ENCODE measurements at places on chromosomes 1 and 21. TPM values are rescaled to one million over a fixed set of nuclear protein-coding genes. Genes with fewer than 3 reads are reported as not detected.

CYP2J2 gene
- 0.61 TPM for total RNA-seq

GPA33 gene
- not detected for total RNA-seq

OTUD3 gene
- 3.0 TPM for total RNA-seq

CFAP74 gene
- total RNA-seq: not detected

KISS1 gene
- total RNA-seq: 12.4 TPM

C4BPA gene
- not detected for total RNA-seq

Data from A375 (cell line).